ENCODE measurements at places on chromosomes 7 and 10.

GRCh38 chr7:141550386-141551093 lies 670 bp upstream of the AGK start:
- no peak for DNase-seq

DNA sequence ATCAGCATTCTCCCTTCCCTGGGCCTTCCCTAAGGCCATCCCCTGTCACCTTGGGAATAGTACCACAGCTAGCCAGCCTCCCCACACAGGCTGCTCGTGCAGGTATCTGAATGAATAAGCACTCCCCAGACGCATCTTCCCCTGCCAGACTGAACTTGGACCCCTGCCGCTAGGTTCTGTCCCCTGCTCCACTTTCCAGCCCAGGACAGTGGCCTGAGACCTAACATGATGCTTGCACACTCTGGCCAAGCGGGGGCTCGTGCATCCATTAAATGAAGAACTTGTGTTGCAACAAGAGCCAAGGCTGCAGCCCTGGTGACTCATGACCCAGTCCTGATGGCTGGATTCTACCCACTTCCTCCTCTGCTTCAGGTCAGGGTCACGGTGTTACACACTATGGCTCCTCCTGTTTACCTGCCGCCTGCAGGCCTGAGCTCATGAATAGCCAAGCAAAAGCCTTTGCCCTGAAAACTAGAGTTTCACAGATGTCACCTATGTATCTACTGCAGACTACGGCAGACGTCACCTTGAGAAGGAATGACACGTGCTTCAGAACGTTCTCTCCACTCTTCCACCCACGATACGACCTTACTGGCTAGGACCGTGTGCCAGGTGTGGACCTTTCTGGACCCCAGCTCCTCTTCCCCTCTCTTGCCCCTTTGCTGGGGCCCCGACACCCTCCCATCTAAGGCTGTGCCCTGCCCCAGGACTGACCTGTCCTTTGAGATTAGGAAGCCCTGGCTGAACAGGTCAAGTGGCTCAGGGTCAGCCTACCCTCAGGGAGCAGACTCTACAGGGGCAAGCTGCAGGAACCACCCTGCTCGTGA lies 6.5 kb downstream of the ASB13 start:
- DNase-seq = no peak

DNA sequence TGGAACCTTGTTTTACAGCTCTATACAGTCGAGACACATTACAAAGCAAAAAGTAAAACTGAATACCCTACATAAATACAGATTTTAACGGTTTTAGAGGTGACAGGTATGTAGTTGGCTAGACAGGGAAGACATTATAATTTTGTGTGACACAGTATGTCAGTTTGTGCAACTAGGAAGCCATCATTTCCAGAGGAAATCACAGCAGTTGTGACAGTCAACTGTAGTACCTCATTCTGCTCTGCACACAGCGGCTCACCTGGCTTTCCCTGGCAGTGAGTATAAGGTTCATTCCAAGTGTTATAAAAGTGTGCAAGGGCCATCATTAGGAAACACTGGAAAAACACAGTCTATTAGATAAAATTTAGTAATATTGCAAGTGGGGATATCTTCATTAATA lies 501.6 kb upstream of the PHF14 start:
- no peak for DNase-seq

- no peak for DNase-seq
Observed at GRCh38 chr7:130418306-130418705, 22.5 kb downstream of the CEP41 start.

DNA sequence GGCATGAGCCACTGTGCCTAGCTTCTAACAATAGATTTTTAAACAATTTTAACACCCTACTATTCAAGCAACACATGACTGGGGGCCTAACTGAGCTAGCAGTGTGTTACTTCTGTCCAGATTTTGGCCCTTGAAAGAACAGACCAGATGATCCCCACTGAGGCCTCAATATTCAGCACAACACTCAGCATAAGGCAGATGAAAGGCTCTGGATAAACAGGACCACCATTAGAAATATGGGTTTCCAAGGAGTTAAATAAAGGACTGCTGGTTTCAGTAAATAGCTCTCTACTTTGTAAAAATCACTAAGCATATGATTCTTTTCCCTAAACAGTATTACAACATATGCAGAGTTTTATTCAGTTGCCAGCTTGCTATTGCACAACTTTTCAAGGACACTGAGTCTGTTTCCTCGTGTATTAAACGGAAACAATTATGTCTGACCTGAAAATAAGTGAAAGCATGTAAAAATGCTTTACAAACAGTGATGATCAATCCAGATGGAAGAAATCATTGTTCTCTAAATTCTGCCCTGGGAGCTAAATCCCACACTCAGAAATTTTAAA lies 23.8 kb upstream of the FZD1 start:
- no peak for DNase-seq

- DNase-seq = no peak
Observed at GRCh38 chr10:128063736-128064107, 62.5 kb downstream of the MKI67 start.

- no peak for DNase-seq
Observed at GRCh38 chr7:147607157-147607800, 983.3 kb upstream of the C7orf33 start.

- no peak for DNase-seq
Observed at GRCh38 chr7:81819861-81820260, 50.0 kb upstream of the HGF start.

- DNase-seq = no peak
Observed at GRCh38 chr10:32253276-32253675, 93.7 kb downstream of the EPC1 start.

- DNase-seq = no peak
Observed at GRCh38 chr7:33904681-33905388, 504 bp upstream of the BMPER start.

GRCh38 chr10:29327746-29328102 lies 38.9 kb downstream of the LYZL1 start:
- no peak for DNase-seq

GRCh38 chr10:79140085-79140793 lies 71.5 kb downstream of the ZMIZ1 start:
- DNase-seq = no peak

DNA sequence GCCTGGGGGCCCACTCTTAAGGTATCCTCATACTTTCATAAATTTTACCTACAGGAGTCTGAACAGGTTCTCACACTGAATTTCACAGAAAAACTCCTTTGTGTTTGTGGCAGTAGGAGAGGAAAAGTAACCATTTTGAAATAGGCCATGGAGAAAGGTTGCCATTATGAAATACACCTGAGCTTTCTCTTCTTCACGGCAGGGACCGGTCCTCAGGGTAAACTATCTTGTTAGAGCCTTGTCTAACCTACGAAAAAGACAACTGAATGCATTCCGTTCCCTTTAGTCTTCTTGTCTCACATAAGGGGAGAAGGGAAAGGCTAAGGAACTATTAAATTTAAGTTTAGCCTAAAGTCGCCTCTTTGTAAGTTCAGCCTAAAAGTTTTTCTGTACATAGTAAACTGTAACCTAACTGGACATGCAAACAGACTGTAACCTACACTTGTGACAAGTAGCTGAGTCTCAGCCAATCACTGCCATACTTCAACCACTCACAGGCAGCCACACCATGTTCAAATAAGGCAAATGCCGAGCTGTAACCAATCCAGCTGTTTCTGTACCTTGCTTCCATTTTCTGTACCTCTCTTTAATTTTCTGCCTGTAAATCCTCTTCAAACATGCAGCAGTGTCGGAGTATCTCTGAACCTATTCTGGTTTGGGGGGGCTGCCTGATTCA lies 14.2 kb upstream of the RNF32 start:
- no peak for DNase-seq

DNA sequence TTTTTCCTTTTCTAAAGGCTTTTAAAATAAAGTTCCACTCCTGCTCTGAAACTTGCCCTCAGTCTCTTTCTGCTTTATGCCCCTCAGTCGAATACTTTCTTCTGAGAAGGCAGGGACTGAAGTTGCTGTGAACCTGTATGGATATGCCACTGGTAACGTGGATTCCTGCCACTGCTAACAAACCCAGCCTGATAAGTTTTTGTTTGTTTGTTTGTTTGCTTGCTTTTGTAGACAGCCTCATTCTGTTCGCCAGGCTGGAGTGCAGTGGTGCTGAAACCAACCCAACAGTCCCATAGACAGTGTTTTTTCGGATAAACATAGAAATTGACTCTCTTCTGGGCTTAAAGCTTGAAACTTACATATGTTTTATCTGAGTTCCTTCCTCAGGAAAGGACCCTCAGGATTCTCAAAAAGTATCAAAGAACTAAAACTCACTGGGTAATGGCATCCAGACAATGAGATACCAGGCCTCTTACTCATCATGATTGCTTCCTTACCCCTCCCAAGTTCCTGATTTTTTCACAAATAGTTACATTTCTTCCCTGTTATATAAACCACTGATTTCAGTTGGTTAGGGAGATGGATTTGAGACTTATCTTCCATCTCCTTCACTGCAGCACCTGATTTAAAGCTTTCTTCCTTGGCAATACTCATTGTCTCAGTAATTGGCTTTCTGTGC lies 273.6 kb downstream of the SDHAF3 start:
- no peak for DNase-seq

GRCh38 chr7:42237811-42238541 lies 967 bp upstream of the GLI3 start:
- DNase-seq = no peak

- peak; percentile 24 for DNase-seq
Observed at GRCh38 chr10:95841661-95842498, 65.9 kb upstream of the CC2D2B start.

- DNase-seq = no peak
Observed at GRCh38 chr7:73909051-73909941, 48.3 kb downstream of the TMEM270 start.

- no peak for DNase-seq
Observed at GRCh38 chr7:99380032-99380822, 5.7 kb downstream of the ARPC1B start.

- DNase-seq = no peak
Observed at GRCh38 chr7:12133865-12134264, 77.2 kb upstream of the TMEM106B start.

- no peak for DNase-seq
Observed at GRCh38 chr7:155802906-155803417, 9.3 kb downstream of the SHH start.

DNA sequence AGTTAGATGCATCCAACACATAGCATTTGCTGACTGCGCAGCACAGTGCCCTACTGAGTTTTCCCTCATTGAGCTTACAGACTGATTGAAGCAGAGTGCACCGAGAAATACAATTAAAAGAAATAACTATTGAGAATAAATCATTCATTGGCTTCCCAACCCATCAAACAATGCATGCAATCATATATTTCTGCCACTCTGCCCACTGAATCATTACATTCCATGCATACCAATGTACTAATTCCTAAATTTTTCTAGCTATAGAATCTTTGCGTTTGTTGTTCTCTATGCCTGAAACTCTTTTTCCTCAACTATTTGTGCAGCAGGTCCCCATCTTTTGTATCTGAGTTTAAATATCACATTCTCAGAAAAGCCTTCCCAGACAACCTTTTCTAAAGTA lies 783.8 kb downstream of the SORCS1 start:
- DNase-seq = no peak

GRCh38 chr10:54958844-54959243 lies 157.8 kb upstream of the PCDH15 start:
- DNase-seq = no peak

- no peak for DNase-seq
Observed at GRCh38 chr10:16789261-16789660, 28.0 kb downstream of the RSU1 start.
